ENCODE measurements at places on chromosomes 11 and 22.

- DNase-seq = no peak
Measured at GRCh38 chr22:22924369-22925145, 36.9 kb downstream of the IGLL5 start.

DNA sequence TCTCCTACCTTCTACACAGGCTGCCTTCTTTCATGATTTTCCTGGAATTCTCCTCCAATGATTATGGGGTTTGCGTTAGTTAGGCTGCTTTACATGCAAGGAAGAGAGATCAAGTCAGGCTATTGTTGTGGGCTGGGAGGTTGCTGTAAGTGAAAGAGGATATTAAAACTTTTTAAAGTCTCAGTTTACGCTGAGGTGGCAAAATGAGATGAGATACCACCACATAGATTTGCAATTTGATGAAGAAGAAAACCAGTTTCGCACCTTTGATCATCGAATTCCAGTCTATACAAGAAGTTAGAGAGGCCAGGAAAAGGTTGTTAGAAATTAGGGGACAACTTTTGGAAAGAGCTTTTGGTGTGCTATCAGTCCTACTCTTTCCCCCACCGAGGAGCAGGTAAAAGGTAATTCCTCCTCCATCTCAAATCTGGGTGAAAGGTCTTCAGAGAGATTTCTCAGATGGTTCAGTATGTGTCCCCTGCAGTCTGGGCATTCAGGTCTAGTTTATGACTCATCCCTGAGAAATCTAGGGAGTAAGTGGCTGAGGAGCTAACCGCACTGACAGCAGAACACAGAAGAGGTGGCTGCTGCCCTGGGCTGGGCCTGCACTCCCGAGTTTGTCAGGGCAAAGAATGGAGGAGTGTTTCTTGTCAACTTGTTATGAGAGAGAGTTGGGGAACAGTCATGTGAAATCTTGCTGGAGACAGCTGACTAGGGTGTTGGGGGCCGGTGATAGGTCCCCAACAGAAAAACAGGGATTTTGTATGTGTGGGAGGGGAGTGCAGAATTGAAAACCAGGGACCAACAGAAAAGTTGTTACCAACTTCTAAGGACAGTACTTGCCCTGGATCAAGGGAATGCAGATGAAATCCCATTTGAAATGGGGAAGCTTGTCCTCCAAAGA is 34.7 kb downstream of the CCDC83 start:
- DNase-seq = no peak

GRCh38 chr11:66814678-66815077 is 28.6 kb upstream of the RCE1 start:
- no peak for DNase-seq

DNA sequence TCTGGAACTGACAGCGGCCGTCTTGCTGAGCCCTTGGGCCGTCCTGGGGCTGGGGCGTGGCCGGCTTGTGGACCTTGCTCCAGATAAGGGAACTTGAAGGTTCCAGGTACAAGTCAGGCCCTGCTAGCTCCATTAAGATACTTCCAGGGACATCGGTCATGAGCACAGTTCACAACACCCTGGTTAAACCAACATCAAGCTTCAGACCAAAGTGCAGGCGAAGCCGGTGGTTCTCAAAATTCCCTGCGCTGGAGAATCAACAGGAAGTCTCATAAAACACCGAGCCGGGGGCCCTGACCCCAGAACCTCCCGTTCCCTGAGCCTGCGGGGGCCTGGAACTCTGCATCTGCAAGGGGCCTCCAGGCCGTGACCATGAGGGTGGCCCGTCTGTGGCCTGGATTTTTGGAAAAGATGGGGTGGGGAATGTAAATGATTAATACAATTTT is 1043.8 kb downstream of the BRD1 start:
- no peak for DNase-seq

DNA sequence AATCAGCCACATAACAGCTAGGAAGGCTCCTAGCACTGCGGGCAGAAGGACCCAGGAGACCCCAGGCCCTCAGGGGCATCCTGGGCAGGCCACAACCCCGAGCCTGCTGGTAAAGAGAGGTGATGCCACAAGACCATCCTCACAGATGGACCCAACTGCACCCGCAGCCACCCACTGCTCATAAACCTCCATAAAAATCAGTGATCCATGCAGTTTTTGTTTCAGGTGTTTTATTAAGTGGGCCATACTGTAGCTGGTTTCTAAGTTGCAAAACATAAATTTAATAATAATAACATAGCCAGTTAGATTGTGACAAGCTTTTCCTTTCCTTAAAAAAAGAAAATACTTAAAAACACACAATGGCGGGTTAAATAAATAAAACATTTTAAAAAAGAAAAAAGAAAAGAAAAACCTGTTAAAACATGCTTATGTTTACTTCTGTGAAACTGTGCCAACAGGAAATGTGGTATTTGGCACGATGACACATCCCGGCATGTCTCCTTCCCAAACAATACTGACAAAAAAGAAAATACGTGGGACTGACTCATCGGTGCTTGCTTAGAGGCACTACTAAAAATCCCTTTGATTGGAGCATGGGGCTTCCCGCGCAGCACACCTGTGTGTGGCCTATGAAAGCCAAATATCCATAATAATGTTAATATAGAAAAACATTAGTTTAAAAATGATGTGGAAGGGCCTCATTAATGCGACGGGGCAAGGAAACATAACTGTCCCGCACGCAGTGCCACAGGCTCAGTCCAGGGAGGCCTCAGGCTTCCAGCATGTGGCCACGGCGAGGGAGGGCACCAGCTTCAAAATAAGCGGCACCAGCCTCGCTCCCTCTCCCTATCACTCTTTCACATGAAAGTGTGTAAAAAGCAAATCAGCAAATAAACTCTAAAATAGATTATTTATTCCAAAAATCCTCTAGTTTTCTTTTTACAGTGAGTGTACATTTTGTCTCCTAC is 47.5 kb upstream of the SCUBE2 start:
- DNase-seq = peak; percentile 86

GRCh38 chr11:66559866-66560676 is 8.3 kb downstream of the CTSF start:
- DNase-seq = no peak

DNA sequence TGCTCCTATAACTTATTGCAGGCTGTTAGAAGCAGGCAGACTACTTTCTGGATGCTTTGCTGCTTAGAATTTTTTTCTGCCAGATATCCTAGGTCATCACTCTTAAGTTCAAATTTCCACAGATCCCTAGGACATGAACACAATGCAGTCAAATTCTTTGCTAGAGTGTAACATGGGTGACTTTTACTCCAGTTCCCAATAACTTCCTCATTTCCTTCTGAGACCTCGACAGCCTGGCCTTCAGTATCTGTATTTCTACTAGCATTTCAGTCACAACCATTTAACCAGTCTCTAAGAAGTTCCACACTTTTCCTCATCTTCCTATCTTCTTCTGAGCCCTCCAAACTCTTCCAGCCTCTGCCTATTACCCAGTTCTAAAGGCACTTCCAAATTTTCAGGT is 60.4 kb upstream of the ZBED5 start:
- no peak for DNase-seq

- no peak for DNase-seq
Measured at GRCh38 chr11:110098645-110099044, 5.5 kb downstream of the ZC3H12C start.

- no peak for DNase-seq
Measured at GRCh38 chr22:48181263-48181955, 1419.0 kb downstream of the TBC1D22A start.

DNA sequence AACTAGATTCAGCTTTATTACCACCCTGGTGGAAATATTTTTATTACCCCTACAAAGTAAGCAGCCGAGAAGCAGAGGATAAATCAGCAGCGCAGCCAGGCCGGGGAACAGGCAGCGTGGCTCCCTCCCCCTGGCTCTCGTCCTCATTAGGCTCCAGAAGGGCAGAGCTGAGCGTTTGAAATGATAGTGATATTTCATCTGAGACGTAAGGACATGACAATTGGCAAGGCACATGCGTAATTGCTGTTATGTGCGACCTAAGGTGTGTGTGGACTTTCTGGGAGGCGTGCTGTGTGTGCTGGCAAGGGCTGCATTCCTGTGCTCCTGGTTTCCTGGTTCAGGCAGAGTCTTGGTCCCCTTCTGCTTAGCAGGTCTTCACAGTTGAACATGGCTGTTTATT is 247.8 kb downstream of the TBC1D22A start:
- DNase-seq = no peak

DNA sequence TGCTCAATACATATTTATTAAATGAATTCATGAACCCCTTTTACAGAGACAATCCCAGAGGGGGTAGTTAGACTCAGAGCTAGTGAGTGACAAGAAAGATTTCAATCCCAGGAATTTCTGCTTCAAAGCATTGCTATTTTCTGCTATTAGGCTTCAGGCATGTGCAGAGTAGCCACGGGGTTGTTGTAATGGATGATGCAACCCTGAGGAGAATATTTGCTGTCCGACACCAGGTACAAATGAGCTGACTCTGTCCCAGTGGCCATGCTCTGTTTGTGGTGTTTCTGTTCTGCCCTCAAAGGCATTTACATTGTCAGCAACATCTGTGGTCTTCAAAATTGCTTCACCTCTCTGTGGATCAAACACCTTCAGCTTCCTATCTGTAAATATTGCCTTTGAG is 102.6 kb downstream of the CSNK2A3 start:
- DNase-seq = no peak

DNA sequence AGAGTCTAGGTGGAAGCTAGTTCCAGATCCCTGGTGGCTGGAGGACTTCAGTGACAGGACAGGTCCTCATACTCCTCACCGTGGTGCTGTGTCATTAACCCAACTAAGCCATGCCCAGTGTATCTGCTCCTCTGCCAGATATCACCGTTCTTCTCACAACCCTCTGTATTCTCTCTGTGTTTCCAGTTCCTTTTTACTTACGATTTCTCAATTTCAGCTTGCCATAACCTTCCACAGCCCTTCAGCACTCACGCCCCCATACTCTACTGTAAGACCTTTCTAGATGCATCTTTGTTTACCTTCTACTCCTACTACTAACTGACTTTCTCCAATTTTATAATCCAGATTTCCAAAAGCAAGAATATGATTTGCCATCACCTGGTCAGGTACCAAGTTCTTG is 26.1 kb upstream of the RIC3 start:
- DNase-seq = no peak

- no peak for DNase-seq
Measured at GRCh38 chr11:58193391-58193790, 4.5 kb downstream of the OR9Q2 start.

GRCh38 chr11:19352072-19352770 is 111.5 kb upstream of the E2F8 start:
- DNase-seq = no peak

DNA sequence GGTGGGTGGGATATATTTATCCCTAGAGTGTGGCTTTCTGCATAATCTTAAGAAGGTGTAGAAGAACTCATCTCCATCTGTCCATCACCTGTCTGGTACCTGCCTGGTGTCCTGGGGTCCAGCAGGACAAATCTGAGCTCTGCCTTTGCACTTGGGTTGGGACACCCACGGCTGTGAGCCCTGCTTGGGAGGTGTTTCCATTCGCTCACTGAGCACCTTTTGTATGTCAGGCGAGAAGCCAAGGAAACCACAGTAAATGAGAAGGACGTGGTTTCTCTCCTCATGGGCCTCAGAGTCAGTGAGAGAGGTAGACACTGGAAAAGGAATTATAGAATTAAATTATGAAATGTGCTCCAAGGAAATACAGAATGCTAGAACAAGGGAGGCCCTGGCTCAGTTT is 555.9 kb downstream of the MIAT start:
- DNase-seq = no peak

DNA sequence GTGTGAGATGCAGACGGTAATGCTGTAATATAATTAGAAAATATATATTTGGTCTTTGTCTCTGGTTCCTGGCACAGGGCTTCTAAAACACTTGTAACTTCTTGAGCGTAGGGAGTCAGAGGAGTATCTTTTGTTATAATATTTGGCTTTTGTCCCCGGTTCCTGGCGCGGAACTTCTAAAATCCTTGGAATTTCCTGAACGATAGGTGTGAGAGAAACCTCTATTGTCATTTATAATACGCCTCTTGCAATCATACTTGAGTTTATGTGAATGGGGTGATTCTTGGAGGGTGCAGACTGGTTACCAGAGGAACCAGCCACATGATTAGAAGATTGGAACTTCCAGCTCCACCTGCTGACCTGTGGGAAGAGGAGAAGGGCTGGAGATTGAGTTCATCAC is 54.1 kb upstream of the ZBED5 start:
- no peak for DNase-seq

GRCh38 chr11:12936200-12936599 is 72.9 kb upstream of the RASSF10 start:
- DNase-seq = no peak

GRCh38 chr22:30238661-30239487 is 7.7 kb downstream of the LIF start:
- DNase-seq = no peak

DNA sequence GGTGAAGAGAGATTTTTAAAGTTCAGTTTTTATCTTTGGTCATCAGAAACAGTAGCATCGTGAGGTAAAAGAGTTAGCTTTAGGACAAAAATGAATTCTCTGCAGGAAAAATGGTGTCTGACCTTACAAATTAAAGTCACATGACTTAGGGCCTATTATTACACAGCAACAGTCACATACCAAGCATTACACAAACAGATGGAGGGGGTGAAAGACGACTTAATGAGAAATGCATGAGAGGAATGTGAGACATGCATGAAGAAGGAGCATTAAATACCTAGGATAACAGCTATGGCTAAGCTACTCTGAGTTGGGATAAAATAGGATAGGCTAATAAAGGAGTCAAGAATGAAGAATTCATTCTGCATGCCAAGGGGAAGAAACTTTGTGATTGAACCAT is 77.5 kb downstream of the BLID start:
- no peak for DNase-seq

- no peak for DNase-seq
Measured at GRCh38 chr11:119861160-119861559, 132.2 kb upstream of the NECTIN1 start.

DNA sequence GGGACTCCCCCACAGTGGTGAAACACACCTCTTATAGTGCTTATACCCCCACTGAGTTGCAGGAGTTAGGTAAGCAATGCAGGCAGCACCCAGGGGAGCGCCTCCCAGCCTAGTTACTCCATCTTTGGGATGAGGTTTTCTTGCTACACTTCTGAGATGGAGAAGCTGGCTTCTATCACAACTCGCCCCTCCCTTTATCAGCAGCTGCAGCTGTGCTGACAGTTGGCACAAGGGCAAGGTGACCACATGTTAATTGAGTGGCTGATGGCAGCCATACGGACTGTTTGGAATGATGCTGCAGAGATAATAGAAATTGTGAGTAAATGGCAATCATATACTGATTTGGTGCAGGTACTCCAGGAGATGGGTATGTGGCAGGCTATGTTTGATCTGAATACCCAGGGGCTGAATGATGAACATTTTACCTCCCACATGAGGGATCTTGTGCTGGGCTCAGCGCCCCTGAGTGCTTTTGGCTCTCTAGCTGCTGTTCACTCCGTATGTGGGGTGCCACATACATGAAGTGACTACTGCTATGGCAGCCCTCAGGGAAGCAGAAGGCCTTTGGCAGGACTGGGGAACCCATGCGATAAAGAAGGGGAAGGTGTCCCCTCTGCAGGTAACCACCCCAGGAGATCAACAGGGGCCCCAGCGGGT is 29.2 kb upstream of the KCNA4 start:
- DNase-seq = no peak

GRCh38 chr11:19378814-19379213 is 138.1 kb upstream of the E2F8 start:
- DNase-seq = no peak

- DNase-seq = no peak
Measured at GRCh38 chr11:87431392-87431791, 393.7 kb downstream of the TMEM135 start.

Measured in NCI-H774 (cell line).